Progenitor cell of endocrine pancreas (in vitro differentiated cells): ENCODE measurements at places on chromosomes 3 and 15. TPM values are rescaled to one million over a fixed set of nuclear protein-coding genes. Genes with fewer than 3 reads are reported as not detected.

DNA sequence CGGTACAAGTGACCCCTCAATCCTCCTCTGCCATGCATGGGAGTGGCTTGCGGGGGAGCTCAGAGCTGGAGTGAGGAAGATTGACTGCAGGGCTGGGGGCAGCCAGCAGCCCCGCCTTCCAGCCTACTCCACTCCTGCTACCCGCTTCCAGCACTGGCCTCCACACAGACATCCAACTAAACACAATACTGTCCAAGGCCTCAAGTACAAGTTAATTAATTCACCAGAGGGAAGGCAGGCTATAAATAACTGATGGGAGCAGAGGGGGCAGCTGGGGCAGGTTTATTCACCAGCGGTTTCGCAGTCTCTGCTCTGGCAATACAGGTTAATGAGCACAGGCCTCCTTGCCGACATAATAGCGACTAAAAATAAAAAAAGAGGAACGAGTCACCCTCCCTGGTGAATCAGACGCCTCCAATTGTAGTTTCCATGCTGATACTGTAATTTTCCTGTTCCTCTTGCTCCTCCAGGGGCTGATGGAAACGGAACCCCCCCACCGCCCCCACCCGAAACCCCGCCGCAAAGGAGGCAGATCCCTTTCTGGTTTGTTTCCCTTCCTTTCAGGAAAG lies 166.4 kb upstream of the TLE3 start:
- DNase-seq = no peak
- H3K4me3 ChIP-seq = no peak overlapping the region
- no peak overlapping the region for H3K27ac ChIP-seq
- peaks cover 60% of the 10 kb centered on the region for H3K27me3 ChIP-seq
- no peaks in the 10 kb centered on the region for H3K36me3 ChIP-seq

- H3K4me3 ChIP-seq = no peak overlapping the region
- peaks cover 17% of the 10 kb centered on the region for H3K27me3 ChIP-seq
- DNase-seq = no peak
- H3K27ac ChIP-seq = no peak overlapping the region
- H3K36me3 ChIP-seq = no peaks in the 10 kb centered on the region
- H3K4me1 ChIP-seq = peaks cover 15% of the 10 kb centered on the region
Measured at GRCh38 chr3:174436367-174436766, 422.8 kb upstream of the NAALADL2 start.

DNA sequence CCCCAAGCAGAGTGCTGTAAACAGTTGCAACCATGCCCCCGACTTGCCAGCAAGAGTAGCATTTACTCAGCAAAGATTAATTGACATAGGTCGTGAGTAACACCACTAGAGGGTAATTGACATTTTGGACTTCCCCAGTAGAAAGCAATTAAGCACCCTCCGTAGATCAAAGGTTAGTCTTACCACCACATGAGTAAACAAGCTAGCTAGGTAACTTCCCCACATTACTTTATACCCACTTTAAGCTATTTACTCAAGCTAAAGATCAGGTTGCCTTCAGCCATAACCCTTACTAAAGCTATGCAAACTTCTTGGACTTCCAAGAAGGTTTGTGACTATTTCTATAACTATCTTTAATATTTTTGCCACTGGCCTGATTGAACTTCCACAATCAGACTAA lies 1072.7 kb downstream of the OTOL1 start:
- no peak for DNase-seq
- peaks cover 16% of the 10 kb centered on the region for H3K4me1 ChIP-seq
- peak overlapping the region; percentile 1 for H3K27ac ChIP-seq
- no peaks in the 10 kb centered on the region for H3K27me3 ChIP-seq

Gene SMAD6
- total RNA-seq = 35.5 and 38.9 TPM in 2 replicates

GRCh38 chr3:135499426-135499825 lies 466.1 kb upstream of the PPP2R3A start:
- H3K36me3 ChIP-seq = no peaks in the 10 kb centered on the region
- peaks cover 11% of the 10 kb centered on the region for H3K27me3 ChIP-seq

GRCh38 chr3:9951962-9952805 lies at the start of gene PRRT3:
PRRT3 (minus strand) TSS chr3:9952408; CDS start chr3:9950115, 2,293 bp downstream.
- no peak for DNase-seq
- H3K27ac ChIP-seq = no peak within 1 kb of the TSS
- peak within 1 kb of the TSS; percentile 75 for H3K4me3 ChIP-seq
- H3K27me3 ChIP-seq = peaks cover 16% of the 10 kb centered on the region

Gene SATB1
- 58.3 and 65.6 TPM in 2 replicates for total RNA-seq

DNA sequence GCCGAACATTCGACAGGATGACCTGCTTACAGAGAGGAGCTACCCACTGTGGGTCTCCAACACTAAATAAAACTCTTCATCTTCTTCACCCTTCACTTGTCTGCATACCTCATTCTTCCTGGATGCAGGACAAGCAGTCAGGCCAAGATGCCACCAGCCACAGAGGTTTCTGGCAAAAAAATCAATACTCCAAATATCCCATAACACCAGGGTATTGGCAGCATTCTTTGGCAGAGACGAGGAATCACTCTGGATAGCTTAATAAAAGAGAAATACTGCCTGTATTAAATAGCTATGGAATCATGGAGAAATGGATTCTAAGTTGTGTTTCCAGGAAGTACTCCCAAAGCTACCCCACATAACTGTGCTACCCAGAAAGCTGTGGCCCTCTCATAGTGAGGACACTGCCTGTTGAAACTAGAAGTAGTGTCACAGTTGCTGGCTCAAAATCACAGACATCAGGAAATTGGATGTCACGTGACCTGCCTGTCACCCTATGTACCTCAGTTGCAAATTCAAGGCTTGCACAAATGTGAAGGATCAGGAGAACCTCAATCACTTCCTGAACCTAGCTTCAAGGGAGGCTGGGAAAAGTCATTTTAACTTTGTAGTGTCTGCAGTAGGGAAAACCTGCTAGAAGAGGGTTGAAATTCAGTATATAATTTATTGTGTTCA lies 11.0 kb upstream of the LRRC31 start:
- no peaks in the 10 kb centered on the region for H3K36me3 ChIP-seq
- H3K4me1 ChIP-seq = no peaks in the 10 kb centered on the region
- no peak overlapping the region for H3K27ac ChIP-seq
